ENCODE measurements at places on chromosomes 13 and 19.

- no peak for DNase-seq
Measured at GRCh38 chr19:2887391-2887914, 13.3 kb upstream of the ZNF57 start.

DNA sequence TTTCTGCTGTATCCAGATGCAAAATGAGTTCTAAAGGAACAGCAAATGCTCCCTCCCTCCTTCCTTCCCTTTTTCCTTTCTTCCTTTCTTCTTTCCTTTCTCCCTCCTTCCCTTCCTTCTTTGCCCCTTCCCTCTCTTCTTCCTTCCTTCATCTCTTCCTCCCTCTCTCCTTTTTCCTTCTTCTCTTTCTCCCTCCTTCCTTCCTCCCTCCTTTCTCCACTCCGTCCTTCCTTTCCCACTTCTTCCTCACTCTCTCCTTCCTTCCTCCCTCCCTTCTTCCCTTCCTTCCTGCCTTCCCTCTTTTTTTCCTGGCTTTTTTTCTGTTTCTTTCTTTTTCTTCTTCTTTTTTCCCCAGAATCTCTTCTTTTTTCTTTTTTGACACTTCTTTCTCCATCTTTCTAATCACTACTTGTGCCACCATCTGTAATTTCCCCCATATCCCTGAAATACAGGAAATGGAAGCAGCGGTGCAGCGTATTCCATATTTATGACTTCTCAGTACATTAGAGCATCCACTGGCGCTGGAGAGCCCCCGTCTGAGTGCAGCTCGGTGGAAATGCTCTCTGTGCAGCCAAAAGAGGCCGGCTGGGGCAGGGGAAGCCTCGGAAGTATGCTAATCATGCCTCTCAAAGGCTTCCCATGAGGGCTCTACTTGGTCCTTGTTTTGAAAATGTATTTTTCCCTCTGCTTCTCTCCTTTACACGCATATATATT lies 275.6 kb downstream of the TSHZ3 start:
- DNase-seq = no peak

GRCh38 chr19:46718157-46718933 lies 1.4 kb upstream of the PRKD2 start:
- DNase-seq = no peak

GRCh38 chr13:51731759-51732158 lies 72.2 kb downstream of the DHRS12 start:
- DNase-seq = no peak

DNA sequence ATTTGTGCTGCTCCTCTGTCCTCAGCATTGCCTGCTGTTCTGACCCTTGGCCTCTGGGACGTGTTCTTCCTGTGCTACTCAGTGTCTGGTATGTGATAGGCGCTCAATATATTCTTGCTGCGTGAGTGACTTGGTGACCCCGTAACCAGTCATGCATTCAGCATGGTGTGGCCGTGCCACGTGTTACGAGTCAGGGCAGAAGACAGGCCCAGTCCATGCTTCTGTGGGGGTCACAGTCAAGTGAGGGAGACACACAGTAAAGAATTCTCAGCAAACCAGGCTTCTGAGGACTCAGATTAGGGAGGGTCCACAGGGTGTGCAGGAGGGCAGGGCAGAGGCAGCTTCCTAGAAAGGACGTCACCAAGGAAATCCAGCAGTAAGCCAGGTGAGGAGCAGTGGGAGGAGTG lies 7.9 kb downstream of the PPP1R37 start:
- no peak for DNase-seq

DNA sequence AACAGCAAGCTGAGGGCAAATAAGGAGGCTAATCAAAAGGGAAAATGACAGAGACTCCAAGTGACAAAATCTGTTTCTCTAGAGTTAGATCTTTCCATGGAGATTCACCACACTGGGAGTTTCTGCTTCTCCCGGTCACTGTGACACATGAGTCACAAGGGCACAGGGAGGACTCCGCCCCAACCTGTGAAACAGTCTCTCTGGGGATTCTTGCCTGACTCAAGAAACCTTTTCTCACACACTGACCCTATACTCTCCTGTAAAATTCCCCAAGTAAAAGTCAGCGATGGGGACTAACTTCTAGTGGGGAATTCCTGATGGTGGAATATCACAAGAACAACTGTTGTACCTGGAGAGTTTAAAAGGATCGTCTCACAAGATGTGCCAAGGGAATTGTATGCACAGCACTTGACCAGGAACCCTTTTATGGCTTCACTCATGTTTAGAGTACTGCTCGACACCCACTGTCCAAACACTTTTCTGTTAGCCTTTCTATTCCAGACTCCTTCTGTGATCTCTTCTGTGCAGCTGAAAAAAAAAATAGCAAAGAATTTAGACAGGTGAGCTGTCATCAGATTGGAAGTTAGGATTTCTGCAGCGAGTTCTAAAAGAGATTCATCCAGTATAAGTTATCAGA lies 46.8 kb upstream of the URAD start:
- DNase-seq = no peak

- no peak for DNase-seq
Measured at GRCh38 chr19:54390942-54391577, 24.2 kb upstream of the TTYH1 start.

DNA sequence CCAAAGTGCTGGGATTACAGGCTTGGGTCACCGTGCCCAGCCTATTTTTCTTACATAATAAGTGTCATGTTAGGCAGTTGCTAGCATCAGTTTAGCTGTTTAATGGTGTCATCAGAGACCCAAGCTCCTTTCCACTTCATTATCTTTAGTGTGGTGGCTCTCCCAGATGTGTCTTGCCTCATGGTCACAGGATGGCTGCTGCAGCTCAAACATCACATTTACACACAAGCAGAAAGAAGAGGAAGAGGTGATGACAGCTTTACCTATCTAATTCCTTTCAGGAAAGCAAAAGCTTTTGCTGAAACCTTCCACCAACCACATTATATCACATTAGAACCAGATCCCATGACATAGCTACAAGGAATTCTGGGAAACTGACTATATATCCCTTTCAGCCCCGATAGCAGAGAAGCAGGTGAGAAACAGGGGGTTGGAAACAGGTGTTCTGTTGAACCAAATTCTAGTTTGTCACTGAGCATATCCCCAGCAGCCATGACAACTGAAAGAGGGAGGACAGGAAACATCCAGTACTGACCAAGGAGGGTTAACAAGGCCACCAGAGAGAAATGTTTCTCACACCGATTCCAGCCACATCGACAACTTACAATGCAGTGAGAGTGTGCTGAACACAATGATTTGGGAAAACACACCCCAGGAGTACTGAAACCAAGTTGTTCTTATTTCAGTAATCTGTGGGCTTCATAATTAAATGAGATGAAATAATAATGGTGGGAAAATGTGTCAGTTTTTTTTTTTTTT lies 617.0 kb downstream of the UQCRFS1 start:
- DNase-seq = no peak

- no peak for DNase-seq
Measured at GRCh38 chr19:3149526-3150505, 14.0 kb downstream of the GNA15 start.

- DNase-seq = no peak
Measured at GRCh38 chr13:48403913-48404312, 9.0 kb downstream of the LPAR6 start.

DNA sequence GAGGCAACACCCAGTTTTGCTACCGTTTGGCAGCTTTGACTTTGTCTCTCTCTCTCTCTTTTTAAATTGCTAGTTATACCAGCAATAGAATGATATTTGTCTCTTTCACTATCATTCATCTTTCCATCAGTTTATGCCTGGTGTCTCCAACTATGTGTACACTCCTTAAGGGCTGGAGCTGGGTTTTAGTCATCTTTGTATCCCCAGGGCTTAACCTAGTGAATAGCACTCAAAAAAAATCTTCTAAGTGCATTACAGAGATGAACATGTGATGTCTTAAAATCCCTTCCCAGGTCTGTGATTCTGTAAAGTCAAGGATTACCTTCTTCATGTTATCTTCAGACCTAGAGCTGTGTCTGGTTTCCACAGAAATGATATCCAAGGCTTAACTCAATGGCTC lies 7.8 kb upstream of the UBL3 start:
- DNase-seq = no peak

Data from cerebellar nuclear complex (tissue), 1 donor.